ENCODE measurements at places on chromosomes 2 and 18. TPM values are rescaled to one million over a fixed set of nuclear protein-coding genes. Genes with fewer than 3 reads are reported as not detected.

Gene AQP12A
- not detected for total RNA-seq

Gene DNAJC5G
- not detected for total RNA-seq

Gene ABCG5
- total RNA-seq, result not detected

Gene CDC42EP3
- 41.9 TPM for total RNA-seq

Gene NCKAP5
- total RNA-seq, result under 0.01 TPM

Gene SERPINB3
- not detected for total RNA-seq

Gene PLCD4
- total RNA-seq, result 0.67 TPM

Gene CNRIP1
- total RNA-seq, result 62.9 TPM

Gene ABHD3
- total RNA-seq, result 4.2 TPM

Gene GPR17
- total RNA-seq, result not detected

Gene FAM237A
- not detected for total RNA-seq

Gene CSRNP3
- 1.7 TPM for total RNA-seq

Gene UGT1A4
- not detected for total RNA-seq

Gene CYP27C1
- not detected for total RNA-seq

Gene LTBP1
- total RNA-seq, result 357 TPM

Gene MYO7B
- total RNA-seq, result not detected

Gene CHRND
- total RNA-seq, result not detected

Gene HOXD8
- total RNA-seq, result not detected

Data from bronchus fibroblast of lung (primary cell).